Smooth muscle cell of trachea (primary cell): ENCODE measurements at places on chromosomes 16 and 17. TPM values are rescaled to one million over a fixed set of nuclear protein-coding genes. Genes with fewer than 3 reads are reported as not detected.

CYBC1 gene
- total RNA-seq = 87.3 and 108 TPM in 2 replicates

ABCC3 gene
- total RNA-seq = 9.7 and 21.2 TPM in 2 replicates

CIAPIN1 gene
- total RNA-seq = 40.1 and 41.5 TPM in 2 replicates

SEPTIN12 gene
- total RNA-seq = not detected in 2 replicates

IGSF6 gene
- not detected in 2 replicates for total RNA-seq

ETV4 gene
- total RNA-seq = 1.2 and 1.5 TPM in 2 replicates

AGRP gene
- not detected in 2 replicates for total RNA-seq

DNAH9 gene
- not detected in 2 replicates for total RNA-seq

KRT24 gene
- not detected in 2 replicates for total RNA-seq

KRT25 gene
- not detected in 2 replicates for total RNA-seq

SLC5A2 gene
- under 0.01 and 0.15 TPM in 2 replicates for total RNA-seq

SLC16A5 gene
- 9.2 and 27.8 TPM in 2 replicates for total RNA-seq

ZNF200 gene
- 8.6 and 9.6 TPM in 2 replicates for total RNA-seq

DEXI gene
- 47.7 and 88.5 TPM in 2 replicates for total RNA-seq

CX3CL1 gene
- total RNA-seq = 0.33 and 0.58 TPM in 2 replicates

SULT1A1 gene
- total RNA-seq = 0.58 and 3.8 TPM in 2 replicates

ITGAX gene
- 0.15 and 0.17 TPM in 2 replicates for total RNA-seq

EVI2A gene
- total RNA-seq = 9.6 and 15.3 TPM in 2 replicates

TMEM235 gene
- total RNA-seq = not detected in 2 replicates

CPHXL2 gene
- total RNA-seq = not detected in 2 replicates

BICDL2 gene
- 0.17 TPM in 1 of 2 replicates, not detected in the other for total RNA-seq

TSPAN10 gene
- 2.5 and 2.6 TPM in 2 replicates for total RNA-seq

ZNF385C gene
- not detected in 2 replicates for total RNA-seq
